ENCODE measurements at places on chromosomes 5 and 9.

DNA sequence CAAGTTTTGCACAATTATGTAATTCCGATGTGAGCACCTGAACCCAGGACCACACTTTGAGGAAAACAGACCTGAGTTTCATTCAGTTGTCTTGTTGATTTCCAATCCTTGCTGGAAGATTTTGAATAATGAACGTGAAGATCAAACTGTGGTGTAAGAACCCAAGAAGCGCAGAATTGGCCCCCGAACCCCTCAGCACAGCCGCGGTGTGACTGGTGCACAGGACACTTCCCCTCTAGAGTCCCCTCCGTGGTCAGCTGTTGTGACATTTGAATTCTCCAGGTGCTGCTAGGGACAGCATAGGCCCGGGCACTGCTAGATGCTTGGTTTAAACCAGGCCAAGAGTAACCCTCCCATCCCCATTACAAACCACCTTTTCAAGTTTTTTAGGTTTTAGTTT, 1.7 kb downstream of the BRD3OS start:
- DNase-seq: no peak

DNA sequence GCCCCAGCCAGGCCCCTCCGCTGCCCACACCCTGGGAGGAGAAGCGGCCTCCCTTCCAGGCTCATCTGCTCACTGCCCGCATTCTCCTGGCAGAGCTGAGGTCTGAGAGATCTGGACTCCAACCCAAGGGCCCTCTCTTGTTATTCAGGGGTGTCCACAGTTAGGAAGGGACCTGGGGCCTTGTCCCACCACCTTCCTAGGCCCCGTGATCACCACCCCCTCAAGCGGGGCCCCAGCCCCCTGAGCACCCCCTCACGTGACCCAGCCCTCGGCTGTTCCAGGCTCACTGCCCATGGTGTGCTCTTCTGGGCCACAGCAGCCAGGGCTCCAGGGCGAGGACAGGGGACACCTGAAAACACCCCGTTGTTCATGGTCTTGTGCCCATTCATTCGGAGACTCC, 48.7 kb downstream of the NEURL1B start:
- no peak for DNase-seq

GRCh38 chr9:137759649-137760321, 117.8 kb upstream of the CACNA1B start:
- no peak for DNase-seq

GRCh38 chr9:89213396-89213880, 34.8 kb upstream of the SHC3 start:
- DNase-seq: no peak

DNA sequence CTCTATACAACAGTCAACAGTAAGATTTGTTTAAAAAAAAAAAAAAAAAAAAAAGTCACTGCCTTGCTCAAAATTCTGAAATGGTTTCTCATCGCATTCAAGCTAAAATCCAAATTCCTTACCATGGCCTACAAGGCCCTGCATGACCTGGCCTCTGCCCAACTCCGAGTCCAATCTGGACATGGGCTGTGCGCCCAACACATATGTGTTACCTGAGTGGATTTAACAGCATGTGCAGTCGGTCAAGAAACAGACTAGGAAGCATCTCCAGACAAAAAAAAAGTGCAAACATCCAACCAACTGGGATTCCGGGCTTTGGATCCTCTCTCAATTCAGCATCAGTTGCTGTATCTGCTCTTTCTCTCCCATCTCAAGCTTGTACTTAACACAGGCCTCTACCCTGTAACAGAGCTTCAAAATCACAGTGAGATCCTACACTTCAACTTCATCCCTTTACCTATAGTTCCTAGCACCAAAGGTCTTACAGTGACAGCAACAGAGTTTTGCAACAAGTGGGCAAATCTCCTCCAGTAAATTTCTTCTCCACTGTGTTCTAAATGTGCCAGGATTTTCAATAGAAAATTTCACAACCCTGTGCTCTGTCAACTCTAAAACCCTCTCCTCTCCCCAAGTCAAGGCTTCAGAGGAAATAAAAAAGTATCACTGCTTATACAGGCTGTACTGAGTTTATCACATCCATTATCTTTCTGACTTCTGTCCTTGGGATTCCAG, 19.6 kb downstream of the ZNF608 start:
- no peak for DNase-seq

GRCh38 chr5:173886150-173886549, 2.0 kb upstream of the CPEB4 start:
- no peak for DNase-seq

DNA sequence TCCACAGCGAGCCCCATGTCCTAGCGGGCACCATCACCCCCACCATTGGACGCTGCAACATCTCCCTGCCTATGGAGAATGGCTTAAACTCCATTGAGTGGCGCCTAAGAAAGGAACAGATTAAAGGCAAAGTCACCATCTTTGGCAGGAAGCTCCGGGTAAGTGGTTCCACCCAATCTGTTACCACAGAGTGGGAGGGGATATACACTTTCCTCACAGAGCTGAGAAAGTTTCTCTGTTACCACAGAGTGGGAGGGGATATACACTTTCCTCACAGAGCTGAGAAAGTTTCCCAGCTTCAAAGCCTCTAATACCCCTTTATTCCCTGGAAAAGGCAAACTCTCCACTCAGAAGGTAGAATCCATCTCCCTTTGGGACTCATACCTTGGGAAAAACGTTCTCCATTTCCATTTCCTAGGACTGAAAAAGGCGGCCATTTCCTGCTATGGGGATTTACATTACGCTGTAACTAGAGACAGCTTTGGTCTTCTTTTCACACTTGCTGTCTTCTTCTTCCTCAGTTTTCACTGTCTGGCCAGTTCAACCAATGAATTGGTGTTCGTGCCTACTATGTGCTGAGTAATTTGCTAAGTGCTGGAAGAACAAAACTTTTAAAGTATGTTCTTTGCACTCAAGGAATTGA, 63.4 kb upstream of the WWC1 start:
- no peak for DNase-seq

DNA sequence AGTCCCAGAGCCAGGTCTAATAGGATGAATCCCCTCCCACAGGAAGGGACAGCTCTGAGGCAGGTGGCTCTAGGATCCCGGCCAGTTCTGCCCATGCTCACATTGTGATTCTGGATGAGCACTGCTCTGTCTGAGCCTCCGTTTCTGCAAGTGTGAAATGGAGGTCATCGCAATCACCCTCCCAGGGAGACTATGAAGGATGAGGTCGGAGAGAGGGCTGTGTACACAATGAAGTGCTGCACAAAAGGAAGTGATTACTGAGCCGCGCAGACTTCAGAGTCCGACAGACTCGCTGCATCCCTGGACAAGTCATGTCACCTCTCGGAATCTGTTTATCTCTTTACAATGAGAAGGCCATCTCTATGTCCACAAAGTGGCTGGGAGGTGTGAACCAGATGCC, 21.7 kb downstream of the LHX6 start:
- DNase-seq: no peak

DNA sequence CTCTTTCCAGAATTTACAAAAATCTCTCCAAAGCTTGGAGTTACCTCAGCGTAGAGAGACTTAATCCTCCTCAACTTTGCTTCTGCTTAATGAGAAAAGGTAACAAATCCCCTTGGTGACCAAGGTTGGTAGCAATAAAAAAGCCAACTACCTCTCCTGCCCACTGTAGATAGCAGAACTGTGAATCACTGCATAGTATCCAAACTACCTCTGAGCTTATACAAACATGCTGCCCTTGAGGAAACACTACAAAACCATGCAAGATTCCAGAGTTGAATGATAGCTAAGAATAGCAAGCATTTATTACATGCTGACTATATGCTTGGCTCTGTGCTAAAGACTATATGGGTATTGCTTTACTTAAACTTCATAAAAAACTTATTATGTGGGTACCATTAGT, 2.8 kb upstream of the ADAMTS12 start:
- no peak for DNase-seq

GRCh38 chr5:73826301-73827105, 200.5 kb downstream of the ARHGEF28 start:
- DNase-seq: no peak

DNA sequence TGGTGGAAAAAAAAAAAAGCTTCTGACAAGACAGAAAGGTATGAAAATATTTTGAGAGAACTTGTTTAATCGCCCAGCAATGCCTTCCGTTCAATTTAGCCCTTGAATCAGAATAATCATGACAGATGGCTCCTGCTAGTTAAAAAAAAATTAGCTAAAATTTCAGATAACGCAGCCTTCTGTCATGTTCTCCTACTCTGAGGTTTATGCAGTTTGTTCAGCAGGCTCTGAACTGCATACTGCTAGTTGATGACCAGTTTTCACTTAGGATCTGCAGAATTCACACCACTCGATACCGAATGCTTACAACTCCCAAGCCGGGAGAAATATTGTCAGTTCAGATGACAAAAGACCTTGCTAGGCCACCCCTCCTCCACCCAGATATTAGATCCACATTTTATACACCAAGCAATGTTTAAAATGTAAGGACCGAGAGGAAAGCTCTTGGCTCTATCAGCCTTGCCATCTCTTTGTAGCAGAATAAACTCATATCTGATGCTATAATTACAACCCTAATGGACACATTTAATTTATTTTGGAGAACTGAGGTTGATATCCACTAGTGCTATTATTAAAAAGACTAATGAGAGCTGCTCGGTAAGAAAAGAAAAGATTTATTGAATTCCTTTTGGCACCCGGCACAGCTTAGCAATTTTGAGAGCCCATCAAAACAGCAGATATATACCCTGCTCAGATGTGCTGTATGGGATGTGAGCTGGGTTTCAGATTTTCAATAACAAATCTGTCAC, 322.8 kb downstream of the GLIS3 start:
- no peak for DNase-seq

DNA sequence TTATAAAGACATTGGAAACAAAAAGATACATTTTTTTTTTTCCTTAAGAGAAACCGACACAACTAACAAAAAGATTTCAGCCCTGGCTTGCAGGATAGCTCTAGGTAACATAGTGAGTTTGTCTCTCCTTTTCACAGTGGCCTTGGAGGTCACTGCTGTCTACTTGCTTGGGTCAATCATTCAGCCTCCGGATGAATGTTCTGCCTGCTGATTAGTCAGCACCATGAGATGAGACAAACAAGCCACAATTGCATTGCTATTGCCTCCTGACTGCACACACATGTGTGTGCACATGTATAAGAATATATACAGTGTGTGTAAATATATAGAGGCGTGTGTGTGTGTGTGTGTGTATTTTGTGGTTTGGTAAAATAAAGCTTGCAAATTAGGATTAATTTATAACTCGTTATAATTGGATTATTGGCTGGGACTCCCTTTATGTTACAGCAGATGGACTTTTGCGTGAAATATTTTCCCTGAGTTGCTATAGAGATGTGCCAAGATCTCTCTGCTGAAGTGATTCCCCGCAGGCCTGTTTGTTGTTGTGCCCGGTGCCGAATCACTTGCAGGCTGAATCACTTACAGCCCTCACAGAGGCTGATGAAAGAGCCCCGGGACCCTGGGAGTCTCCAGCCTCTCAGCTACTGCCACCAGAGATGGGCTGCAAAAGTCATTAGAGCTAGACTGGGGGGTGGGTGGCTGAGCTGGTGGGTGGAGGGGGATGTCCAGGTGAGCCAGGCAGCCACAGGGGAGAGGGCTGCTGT, 161.2 kb downstream of the FGF18 start:
- no peak for DNase-seq

GRCh38 chr9:120484162-120484561, 95.8 kb downstream of the CDK5RAP2 start:
- no peak for DNase-seq

DNA sequence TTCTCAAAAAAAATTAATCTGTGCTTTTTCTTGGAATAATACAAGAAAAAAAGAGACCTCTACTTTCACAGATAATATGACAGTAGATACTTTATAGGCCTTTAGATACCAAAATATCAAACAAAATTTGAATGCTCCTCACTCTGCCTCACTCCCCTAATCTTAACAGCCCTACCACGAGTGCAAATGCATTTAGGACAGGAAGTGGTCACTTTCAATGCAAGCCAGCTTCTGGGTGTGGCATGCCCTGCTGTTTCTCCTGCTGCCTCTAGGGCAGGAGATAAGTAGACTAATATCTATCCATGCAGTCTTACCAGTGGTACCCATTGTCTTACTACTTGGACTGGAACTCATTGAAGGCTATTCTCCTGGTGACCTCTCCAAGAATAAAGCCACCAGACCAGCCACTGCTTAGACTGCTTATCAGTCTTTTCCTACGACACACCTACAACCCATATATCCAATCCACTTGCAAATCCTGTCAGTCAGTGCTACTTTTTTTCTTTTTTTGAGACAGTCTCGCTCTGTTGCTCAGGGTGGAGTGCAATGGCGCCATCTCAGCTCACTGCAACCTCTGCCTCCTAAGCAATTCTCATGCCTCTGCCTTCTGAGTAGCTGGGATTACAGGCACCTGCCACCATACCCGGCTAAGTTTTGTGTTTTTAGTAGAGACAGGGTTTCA, 23.0 kb downstream of the FRRS1L start:
- DNase-seq: peak; percentile 60

- no peak for DNase-seq
These were observed 353.5 kb upstream of the RFX3 start for GRCh38 chr9:3879315-3879714.

DNA sequence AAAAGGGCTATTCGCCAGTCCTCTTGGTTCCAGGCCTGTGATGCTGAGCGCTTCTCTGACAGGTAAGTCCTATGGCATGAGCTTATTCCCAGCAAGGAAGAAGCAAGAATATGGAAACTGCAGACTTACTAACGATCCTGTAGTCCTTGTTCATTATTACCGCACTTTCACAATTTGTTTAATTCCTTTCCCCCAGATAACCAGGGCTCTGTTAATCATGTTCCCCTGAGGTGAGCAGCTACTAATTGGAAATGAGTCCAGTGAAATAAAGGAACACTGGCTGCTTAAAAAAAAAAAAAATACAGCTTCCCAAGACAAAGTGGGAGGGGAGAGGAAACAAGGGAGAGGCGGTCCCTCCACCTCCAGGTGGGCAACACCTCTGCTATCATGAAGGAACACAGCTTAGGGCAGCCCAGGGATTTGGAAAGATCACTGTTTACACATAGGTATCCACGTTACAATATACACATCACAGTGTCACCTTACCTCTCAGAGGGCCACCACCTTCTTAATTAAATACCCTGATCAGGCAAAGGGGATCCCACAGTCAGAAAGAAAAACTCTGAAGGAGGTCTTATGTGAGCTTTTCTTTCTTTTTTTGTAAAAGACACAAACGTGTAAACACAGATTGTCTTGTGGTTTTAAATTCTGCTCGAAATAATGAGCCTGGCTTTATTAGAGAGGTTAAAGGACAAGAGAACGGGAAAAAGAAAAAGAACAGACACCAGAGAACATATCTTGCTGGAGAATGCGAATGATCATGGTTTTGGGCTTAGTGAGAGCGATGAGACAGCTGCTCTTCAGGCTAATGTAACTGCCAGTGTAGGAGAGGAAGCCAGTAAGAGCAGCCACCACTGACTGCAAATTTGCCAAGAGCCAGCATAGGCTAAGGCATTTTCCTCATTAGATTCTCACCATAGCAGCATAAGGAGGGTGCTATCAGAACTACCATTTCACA, 258.6 kb downstream of the CRB2 start:
- no peak for DNase-seq
